ENCODE measurements at places on chromosomes 3 and 15. TPM values are rescaled to one million over a fixed set of nuclear protein-coding genes. Genes with fewer than 3 reads are reported as not detected.

Gene ATP13A4
- total RNA-seq, result 0.07 TPM

Gene GOLGA8T
- 0.20 TPM for total RNA-seq

Gene PRSS50
- not detected for total RNA-seq

- no peak for DNase-seq
Measured at GRCh38 chr15:80247320-80247719, 4.7 kb downstream of the CTXND1 start.

DNA sequence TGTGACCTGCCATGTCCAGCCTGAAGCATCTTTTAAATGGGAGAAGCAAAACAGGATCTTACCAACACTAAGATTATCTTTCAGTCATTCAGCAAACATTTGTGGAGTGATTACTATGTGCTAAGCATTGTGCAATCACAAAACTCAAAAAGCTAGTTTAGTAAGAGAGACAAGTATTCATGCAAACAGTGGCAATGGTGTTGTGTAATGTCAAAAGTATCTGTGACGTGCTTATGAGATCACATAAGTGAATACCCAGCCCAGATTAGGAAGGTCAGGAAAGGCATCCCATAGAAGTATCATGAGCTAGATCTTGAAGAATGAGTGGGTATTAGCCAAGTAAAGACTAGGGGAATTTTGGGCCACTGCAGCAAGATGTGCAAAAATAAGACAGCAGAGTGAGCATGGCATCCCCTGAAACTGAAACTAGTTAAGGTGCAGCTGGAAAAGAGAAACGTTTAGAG is 32.1 kb downstream of the SEC62 start:
- no peak for DNase-seq

- DNase-seq, result no peak
Measured at GRCh38 chr3:11172096-11172690, 17.9 kb downstream of the HRH1 start.

DNA sequence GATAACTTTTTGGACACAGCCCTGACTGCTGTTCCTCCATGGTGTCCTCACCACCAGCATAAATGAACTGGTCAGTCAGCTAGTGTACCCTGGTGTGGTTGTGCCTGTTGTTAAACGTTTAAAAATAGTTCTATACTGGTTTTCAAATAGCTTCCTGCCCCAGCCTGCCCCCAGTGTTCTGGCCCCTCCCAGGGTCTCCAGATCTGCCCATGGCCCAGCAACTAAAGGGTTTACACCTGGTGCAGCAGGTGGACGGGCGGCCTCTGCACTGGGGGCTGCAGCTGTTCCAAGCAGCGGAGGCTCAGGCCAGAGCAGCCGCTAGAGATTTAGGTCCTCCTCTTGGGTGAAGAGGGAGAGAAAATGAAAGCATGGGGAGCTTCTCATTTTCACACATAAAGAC is 6.1 kb upstream of the NR2E3 start:
- DNase-seq, result no peak

All from pulmonary artery endothelial cell (primary cell).